ENCODE measurements at places on chromosomes 7 and 10. TPM values are rescaled to one million over a fixed set of nuclear protein-coding genes. Genes with fewer than 3 reads are reported as not detected.

CFTR gene
- total RNA-seq, result not detected

GDF2 gene
- total RNA-seq, result not detected

GRID2IP gene
- total RNA-seq, result 0.06 TPM

DNA sequence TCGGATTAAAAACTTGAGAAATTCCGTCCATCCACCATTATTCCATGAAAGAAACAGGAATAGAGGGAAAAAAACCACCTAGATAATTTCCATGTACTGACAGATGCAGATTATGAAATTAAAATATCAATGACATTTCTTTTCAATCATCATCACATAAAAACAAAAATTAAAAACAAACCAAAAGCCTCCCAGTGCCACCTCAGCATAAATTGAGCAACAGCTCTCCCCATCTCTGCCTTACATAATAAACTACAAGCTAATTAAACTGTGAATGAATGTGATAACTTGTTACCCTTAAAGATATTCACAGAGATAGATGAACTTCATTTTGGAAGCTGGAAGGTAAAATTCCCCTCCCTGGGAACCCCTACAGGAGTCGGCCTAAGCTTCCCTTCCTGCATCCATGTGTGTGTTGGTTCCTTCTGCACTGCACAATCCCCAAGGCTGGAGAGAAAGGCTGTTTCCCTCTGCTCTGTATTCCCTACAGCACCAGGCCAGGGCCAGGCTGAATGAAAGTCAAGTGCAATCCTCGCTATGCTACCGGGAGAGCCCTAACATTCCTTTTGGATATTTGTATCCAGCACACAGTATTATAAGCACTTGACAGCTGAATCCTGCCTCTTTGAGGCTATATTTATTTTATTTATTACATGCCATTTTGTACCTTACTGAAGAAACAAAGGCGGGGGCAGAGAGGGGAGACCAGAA, 8.1 kb downstream of the CCDC6 start:
- peaks cover 71% of the 10 kb centered on the region for H3K4me1 ChIP-seq
- H3K36me3 ChIP-seq, result peaks cover 37% of the 10 kb centered on the region
- no peak for DNase-seq
- no peak overlapping the region for H3K27ac ChIP-seq
- H3K4me3 ChIP-seq, result no peak overlapping the region

- no peak overlapping the region for H3K27ac ChIP-seq
- DNase-seq, result no peak
- H3K36me3 ChIP-seq, result no peaks in the 10 kb centered on the region
- no peak overlapping the region for H3K4me3 ChIP-seq
- H3K27me3 ChIP-seq, result no peaks in the 10 kb centered on the region
Measured at GRCh38 chr10:19728376-19728775, 87.9 kb upstream of the PLXDC2 start.

MYOF gene
- total RNA-seq, result 22.8 TPM

- H3K27me3 ChIP-seq, result no peaks in the 10 kb centered on the region
- no peak overlapping the region for H3K4me3 ChIP-seq
- no peak for DNase-seq
- peaks cover 45% of the 10 kb centered on the region for H3K4me1 ChIP-seq
- peak overlapping the region; percentile 58 for H3K27ac ChIP-seq
Measured at GRCh38 chr10:26799342-26799741, 61.4 kb downstream of the ABI1 start.

DNA sequence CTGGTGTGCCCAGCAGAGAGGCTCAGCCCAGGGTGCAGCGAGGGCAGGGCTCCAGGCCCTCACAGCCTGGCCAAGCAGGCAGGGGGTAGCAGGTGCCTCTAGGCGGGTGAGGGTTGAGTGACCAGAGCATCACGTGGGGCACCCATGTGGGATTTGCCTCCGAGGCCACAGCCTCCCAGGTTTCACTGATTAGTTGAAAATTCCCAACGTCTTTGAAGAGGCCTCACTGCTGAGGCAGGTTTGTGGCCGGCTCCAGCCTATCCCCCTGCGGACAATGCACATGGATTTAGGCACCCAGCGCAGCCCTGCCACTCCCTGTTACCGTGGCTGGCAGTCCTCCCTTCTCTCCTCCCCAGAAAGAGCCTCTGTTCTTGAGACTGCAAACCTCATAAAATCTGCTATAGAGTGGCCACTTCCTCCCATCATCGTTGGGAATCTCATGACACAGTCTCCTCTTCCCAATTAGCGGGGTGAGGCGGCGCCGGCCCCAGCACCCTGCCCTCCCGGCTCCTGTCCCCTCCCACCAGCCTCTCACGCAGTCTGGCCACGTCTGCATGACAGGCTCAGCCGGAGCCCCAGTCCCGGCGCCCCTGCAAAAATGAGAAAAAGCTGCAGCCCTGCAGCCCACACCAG, 10.8 kb downstream of the MYL10 start:
- DNase-seq, result no peak
- H3K27ac ChIP-seq, result no peak overlapping the region
- peaks cover 6% of the 10 kb centered on the region for H3K27me3 ChIP-seq
- no peaks in the 10 kb centered on the region for H3K36me3 ChIP-seq

GRCh38 chr10:132293813-132294520, 13.8 kb downstream of the STK32C start:
- no peak for DNase-seq
- peaks cover 2% of the 10 kb centered on the region for H3K36me3 ChIP-seq
- H3K4me3 ChIP-seq, result no peak overlapping the region
- H3K4me1 ChIP-seq, result no peaks in the 10 kb centered on the region

DNA sequence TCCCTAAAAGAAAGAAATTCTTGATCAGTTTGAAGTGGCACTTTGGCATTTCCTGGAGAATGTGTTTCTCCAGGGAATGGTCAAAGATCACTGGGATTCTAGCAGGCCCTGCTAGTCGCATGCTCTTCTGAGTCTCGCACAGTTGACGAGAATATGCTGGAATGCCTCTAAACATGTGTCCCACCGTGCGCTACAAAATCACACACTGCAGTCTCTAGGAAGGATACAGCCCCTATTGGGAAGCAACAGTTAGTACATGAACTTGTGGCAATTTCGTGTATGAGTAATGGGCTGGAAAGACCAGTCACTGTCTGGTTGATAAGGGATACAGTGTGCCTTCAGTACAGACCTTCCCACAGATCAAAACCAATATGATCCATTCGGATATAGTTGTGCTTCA, 257.9 kb downstream of the PRPF18 start:
- H3K4me1 ChIP-seq, result peaks cover 14% of the 10 kb centered on the region
- peaks cover 26% of the 10 kb centered on the region for H3K27me3 ChIP-seq
- peaks cover 3% of the 10 kb centered on the region for H3K36me3 ChIP-seq
- DNase-seq, result no peak
- no peak overlapping the region for H3K4me3 ChIP-seq

- H3K4me3 ChIP-seq, result no peak overlapping the region
- H3K27ac ChIP-seq, result no peak overlapping the region
- no peaks in the 10 kb centered on the region for H3K27me3 ChIP-seq
Measured at GRCh38 chr7:33590916-33591315, 314.4 kb upstream of the BMPER start.

Data from activated naive CD8-positive, alpha-beta T cell treated with anti-CD3 and anti-CD28 coated beads for 36 hours (primary cell).